Esophagus mucosa (tissue), 1 donor: ENCODE measurements at places on chromosomes 12 and 14. TPM values are rescaled to one million over a fixed set of nuclear protein-coding genes. Genes with fewer than 3 reads are reported as not detected.
A peak's percentile ranks its signal among the peaks of the same experiment; 100 is the strongest.

- ATAC-seq, result peak; percentile 77
Observed at GRCh38 chr12:8780389-8780788, 42.0 kb upstream of the A2ML1 start.

Gene CLEC6A
- total RNA-seq, result not detected

DNA sequence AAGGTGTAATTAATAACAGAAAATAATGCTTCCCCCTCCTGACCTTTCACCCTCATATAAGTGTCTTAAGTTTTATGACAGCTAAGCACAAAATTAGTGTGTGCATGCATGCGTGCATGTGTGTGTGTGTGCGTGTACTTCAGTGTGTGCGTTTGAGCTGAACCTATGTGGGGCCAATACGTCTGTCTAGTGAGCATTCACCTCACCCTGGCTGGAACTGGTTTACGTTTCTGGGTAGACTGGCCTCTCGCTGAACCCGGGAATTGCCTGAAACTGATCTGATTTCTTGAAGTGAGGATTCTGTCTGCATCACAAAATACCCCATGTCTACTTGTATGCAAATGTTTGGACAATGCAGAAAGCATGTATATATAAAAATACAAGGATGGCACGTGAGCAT is 68.2 kb upstream of the TBX3 start:
- ATAC-seq, result no peak

GRCh38 chr12:106773286-106774004 is 1.0 kb upstream of the RIC8B start:
- no peak for ATAC-seq

DNA sequence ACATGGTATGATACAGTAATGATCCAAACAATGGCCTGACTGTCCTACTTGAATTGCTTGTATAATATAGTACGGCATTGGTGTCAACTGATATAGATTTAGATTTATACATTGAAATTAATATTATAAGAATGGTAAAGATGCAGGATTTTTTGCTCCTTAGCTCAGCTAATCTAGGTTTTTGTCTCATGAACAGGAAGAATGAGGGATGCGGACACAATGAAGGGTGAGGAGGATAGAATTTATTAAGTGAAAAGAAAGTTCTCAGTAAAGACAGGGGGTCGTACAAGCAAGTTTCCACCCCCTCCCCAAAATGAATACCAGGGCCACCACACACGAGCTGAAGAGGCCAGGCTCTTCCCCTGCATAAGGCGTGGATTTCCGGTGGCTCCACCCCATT is 96.1 kb downstream of the KCNA5 start:
- ATAC-seq, result no peak

GRCh38 chr12:111034083-111034885 is 113.9 kb upstream of the MYL2 start:
- no peak for ATAC-seq

DNA sequence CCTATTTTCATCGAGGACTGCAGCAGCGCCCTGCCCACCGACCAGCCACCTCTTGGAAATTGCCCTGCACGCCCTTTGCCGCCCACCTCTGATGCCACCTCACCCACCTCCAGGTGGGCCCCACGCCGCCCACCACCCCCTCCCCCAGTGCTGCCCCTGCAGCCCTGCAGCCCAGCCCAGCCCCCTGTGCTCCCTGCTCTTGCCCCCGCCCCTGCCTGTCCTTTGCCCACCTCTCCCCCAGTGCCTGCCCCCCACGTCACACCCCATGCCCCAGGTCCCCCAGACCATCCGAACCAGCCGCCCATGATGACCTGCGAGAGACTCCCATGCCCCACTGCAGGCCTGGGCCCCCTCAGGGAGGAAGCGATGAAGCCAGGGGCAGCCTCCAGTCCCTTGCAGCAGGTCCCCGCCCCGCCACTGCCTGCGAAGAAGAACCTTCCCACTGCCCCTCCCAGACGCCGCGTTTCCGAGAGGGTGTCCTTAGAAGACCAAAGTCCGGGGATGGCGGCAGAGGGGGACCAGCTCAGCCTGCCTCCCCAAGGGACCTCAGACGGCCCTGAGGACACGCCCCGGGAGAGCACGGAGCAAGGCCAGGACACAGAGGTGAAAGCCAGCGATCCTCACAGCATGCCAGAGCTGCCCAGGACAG is 96.5 kb downstream of the LGMN start:
- no peak for ATAC-seq

GRCh38 chr12:51821440-51822260 is 26.9 kb downstream of the FIGNL2 start:
- peak; percentile 4 for ATAC-seq

GRCh38 chr12:122558745-122559641 is 31.9 kb downstream of the KNTC1 start:
- ATAC-seq, result no peak

GRCh38 chr14:77543240-77543551 is 44.6 kb upstream of the ISM2 start:
- ATAC-seq, result no peak

Gene RIMBP2
- total RNA-seq, result 2.3 TPM

DNA sequence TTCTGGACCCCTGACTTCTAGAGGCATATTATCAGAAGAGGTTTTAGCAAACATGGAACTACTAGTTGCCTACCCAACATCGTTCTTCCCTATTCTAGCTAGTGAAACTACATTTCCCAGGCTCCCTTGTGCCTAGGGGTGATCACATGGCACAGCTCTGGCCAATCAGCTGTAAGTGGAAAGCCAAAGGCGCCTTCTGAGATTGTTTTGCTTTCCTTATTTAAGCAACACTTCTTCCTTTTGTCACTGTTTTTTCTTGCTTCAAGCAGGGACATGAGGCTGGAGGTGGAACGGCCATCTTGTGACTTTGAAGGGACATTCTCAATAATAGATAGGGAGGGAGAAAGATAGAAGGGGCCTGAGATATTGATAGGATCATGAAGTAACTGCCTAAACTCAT is 136.7 kb downstream of the ZNF664 start:
- ATAC-seq, result no peak

GRCh38 chr12:94659346-94659930 is 9.1 kb upstream of the TMCC3 start:
- no peak for ATAC-seq

DNA sequence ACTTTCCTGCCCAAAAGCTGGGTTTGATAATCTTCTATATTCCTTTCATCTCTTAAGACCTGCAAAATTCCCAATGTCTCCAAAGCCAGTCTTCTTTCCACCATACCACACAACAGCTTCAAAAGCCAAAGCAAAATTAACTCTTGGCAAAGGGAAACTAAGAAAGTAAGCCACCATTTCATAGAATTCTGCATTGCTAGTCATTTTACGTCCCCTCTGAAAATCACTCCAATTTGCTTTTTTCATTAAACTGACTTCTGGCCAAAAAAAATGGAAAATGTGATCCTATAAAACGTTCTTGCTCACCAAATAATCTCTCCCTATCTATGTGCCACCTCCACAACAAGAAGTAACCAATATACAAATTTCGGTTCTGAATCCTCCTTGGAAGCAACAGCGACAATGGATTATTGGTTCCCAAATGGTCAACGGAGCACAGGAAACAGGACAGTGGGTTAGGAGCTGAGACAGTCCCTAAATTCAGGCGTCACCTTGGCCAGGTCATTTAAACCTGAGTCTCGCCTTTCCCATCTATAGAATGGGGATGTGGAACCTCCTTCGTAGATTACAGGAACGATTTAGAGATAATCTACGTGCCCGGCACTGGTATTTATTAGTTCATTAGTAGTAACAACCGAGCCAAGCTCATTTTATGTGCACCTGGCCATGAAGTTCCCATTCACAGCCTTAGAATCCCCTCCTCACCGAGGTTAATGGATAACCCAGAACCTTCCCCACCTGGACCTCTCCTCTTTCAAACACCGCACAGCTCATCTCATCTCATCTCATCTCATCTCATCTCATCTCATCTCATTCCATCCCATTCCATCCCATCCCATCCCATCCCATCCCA is 1.2 kb downstream of the NT5DC3 start:
- no peak for ATAC-seq

Gene SARNP
- 47.6 TPM for total RNA-seq

DNA sequence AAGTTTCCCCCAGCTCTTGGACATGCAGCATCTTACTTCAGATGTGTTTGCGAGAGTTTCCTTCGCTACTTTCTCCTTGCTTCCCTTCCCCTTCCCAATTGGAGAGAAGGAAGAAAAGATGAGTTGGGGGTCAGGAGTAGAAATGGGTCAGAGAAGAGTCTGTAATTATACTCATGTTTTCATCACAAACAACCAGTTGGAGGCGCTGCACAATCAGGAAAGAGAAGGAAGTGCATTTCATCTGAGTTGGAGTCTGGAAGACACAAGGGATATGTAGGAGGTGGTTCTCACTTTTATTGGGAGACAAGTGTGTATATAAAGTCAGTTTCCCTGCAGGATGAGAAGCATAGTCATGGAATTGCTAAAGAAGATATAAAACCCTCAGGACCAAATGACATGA is 31.3 kb upstream of the VSX2 start:
- ATAC-seq, result no peak

GRCh38 chr14:51566831-51567582 is 84.7 kb upstream of the FRMD6 start:
- no peak for ATAC-seq

DNA sequence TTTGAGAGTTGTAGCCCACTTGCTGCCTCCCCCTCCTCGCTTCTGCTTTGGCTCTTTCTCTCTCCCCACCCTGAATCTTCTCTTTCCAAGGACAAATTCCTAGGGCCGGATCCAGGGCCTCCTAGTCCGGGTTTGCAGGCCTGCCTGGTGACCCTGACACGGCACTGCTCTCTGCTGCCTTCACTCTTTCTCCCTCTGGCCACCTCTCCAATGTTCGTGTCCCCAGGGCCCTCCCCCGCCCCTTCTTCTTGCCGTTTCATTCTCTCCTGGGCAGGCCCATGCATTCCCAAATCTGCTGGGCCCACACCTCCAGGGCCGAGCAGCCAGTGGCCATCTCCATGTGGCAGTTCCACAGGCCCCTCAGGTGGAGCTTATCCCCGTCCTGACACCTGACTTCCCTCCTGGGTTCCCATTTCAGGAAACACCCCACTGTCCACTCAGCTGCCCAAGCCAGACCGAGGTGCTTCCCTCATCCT is 34.0 kb upstream of the CORO1C start:
- no peak for ATAC-seq

DNA sequence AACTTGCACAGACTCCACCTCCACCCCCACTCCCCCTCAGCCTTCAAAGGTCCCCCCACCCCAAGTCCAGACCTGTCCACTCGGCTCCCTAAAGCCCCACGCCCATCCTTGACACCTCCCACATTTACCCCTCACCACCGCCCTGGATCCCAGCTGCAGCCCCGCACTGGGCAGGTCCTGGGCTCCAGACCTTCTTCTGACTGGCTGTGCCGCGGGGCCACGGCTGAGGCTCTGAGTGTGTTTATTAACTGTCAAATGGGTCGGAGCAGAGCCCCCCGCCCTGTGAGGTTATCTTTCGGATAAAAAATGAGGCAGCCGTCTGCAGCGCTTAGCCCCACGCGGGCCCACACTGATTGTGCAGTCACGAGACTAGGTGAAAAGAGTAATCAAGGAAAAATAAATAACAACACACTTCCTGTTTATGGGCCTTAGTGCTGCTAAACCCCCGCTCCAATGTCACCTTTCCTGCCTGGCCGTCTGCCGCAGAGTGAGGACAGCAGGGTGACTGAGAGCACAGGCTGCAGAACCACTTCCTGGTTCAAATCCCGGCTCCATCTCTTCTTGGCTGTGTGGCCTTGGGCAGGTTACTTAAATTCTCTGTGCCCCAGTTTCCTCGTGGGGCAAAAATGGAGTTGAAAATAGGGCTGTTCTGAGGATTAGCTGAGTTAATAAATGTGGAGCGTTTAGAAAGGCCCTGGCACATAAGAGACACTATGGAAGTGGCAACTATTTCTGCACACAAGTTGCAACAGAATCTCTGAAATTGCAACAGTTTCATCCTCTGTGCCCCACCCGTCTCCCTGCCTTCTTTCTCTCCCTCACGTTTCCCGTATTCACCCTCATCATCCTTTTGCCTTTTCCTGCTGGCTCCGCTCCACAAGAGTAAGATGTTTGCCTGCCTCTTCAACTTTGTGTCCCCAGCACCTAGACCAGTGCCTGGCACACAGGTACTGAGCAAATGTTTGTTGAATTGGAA is 9.4 kb downstream of the SETD1B start:
- peak; percentile 1 for ATAC-seq

GRCh38 chr14:69610874-69611171 is 573 bp upstream of the SUSD6 start:
- ATAC-seq, result peak; percentile 0

Gene SPIC
- total RNA-seq, result 0.16 TPM

DNA sequence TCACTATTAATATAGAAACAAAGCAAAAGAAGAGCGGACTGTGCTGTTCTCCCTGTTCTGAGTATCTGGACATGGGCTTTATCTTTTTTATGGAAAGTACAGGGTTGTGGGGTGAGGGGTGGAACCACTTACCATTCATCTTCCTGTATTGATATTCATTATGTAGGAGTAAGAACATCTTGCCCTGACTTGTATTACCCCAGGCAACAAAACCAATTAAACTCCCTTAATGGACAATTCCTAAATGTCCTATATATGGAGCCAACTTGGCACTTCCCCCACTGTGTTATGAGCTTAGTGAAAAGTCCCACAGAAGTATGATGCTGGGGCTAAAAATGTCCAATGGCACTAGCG is 139.9 kb upstream of the KRR1 start:
- peak; percentile 19 for ATAC-seq

GRCh38 chr14:34678306-34678705 is 36.1 kb downstream of the CFL2 start:
- ATAC-seq, result no peak

DNA sequence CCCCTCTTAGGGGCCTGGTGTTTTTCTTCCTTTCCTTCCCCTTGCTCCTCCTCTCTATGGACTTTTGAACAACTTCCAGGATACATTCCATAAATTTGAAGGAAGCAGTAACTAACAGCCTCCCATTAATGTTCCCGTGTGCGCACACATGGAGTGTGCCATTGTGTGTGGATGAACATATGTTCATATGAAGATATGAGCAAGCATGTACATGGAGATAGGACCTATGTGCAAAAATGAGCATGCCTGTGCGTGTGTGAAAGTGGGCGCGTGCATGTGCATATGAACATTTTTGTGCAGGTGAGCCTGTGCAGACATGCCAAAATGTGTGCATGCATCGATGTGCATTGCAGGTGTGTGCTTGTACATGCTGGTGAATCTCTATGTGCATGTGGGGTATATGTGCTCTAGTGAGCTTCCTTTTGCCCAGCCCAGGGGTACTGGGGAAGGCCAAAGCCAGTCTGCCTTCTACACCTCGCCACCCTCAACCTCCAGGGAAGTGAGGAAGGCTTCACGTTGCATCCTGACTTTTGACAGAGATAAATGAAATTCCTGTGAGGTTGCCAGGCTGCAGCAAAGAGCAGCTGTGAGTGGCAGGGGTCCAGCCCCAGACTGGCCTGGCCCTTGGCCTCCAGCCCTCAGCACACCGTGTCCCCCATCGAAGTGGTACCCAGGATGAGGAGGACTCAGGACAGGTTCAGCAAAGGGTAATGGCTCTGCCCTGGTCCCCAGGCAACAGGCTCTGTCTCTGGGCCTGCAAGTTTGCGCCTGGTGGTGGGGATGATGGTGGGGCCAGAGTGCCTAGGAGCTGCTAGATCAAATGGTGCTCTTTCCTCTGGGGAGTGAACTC is 21.1 kb upstream of the PGF start:
- ATAC-seq, result no peak
